ENCODE measurements at places on chromosomes 16 and 17.

- no peak for DNase-seq
Measured at GRCh38 chr17:1583556-1583955, 21.0 kb upstream of the PITPNA start.

DNA sequence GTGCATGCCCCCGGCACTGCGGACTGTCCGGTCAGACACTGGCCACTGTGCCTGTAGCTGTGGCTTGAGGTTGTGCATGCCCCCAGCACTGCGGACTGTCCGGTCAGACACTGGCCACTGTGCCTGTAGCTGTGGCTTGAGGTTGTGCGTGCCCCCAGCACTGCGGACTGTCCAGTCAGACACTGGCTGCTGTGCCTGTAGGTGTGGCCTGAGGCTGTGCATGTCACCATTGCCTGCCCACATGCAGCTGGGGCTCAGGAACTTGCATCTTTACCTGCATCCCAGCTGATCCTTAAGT is 5.2 kb downstream of the MTHFSD start:
- DNase-seq: no peak

DNA sequence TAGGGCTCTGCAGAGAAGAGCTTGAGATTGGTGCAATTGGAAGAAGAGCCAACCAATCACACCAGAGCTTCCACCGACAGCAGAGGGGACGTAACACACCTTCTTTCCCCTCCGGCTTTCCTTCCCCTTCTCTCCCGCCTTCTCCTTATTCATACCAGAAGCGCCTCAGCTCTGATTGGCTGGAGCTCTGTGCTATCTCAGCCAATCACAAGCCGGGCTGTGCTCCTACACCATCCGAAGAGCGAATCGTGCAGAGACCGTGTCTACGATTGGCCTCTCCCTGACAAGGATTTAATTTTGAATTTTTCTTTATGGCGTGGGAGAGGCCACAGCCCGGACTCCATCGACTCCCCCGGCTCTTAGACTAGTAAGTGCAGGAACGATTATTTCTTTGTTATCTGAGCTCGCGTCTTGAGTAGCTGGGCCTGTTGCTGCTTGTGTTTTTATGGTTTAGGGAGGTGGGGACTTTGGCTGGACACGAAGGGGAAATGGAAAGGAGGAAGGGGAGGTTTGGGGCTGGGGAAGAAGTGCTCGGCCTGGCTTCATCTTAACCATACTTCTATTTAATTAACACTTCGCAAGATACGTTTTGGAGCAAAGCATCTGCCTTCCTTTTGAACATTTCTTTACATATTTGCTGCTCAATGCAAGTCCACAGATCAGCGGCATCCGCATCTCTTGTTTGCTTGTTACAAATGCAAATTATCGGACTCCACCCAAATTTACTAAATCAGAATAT is at the start of gene PRR11:
Gene PRR11 (plus strand): TSS at position 308 of the 739 bp plus-strand sequence. CDS start 14,007 bp downstream, outside the sequence.
- DNase-seq: peak; percentile 99

- no peak for DNase-seq
Measured at GRCh38 chr16:66299349-66299748, 67.1 kb upstream of the CDH5 start.

GRCh38 chr17:48244121-48244711 is 136.7 kb downstream of the SNX11 start:
- no peak for DNase-seq

GRCh38 chr17:60159479-60159866 is 9.7 kb downstream of the CA4 start:
- DNase-seq: no peak

DNA sequence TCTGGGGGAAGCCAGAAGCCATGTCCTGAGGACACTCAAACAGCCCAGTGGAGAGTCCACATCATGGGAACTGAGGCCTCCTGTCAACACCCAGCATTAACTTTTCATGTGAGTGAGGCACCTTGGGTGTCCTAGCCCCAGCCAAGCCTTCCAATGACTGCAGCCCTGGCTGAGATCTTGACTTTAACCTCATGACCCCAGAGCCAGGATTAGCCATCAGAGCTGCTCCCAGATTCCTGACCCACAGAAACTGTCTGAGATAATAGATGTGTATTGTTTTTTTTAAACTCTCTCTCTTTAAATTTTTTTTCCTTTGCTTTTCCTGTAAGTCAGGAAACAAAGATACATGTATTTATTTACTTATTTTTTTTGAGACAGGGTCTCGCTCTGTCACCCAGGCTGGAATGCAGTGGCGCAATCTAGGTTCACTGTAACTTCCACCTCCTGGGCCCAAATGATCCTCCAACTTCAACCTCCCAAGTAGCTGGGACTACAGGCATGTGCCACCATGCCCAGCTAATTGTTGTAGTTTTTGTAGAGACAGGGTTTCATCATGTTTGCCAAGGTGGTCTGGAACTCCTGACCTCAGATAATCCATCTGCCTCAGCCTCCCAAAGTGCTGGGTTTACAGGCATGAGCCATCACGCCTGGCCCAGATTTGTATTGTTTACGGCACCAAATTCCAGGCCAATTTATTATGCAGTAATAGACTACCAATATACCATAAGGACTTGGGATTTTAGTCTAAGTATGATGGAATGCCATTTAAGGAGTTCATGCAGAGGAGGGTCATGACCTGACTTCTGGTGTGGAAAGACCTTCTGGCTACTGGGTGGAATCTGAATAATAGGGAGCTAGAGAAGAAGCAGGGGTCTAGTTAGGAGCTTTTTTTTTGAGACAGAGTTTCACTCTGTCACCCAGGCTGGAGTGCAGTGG is 14.0 kb upstream of the TMEM94 start:
- DNase-seq: no peak

DNA sequence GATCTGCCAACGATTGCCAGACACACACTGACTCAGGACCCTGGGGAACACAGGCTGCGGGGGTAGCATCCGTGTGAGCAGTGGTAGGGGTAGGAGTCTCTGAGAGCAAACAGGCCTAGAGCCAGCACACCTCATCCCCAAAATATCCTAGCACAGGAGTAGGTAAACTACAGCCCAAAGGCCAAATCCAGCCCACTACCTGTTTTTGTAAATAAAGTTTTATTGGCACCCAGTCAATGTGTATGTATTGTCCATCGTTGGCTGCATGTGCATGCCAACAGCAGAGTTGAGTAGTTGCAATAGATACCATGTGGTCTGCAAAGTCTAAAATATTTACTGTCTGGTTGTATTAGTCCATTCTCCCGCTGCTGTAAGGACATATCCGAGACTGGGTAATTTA is 55.5 kb upstream of the GPRC5B start:
- DNase-seq: no peak

- DNase-seq: no peak
Measured at GRCh38 chr16:3797473-3797872, 80.1 kb upstream of the TRAP1 start.

DNA sequence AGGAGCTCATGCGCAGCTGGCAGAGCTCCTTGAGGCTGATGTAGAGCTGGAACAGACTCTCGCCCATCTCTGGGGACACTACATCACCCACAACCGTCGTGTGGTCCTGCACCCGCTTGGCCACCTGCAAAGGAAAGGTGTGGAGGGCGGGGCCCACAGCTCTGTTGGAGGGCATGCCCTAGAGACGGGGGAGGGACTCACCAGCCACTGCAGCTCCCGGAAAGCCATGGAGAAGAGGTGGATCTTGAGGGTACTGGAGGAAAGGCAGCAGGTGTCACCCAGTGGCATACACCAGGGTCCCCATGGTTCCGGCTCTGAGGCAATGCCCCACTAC is 8.6 kb downstream of the UNC13D start:
- DNase-seq: no peak

- DNase-seq: no peak
Measured at GRCh38 chr17:76419576-76420260, 33.2 kb downstream of the UBE2O start.

- DNase-seq: no peak
Measured at GRCh38 chr16:23134274-23134673, 15.0 kb downstream of the USP31 start.

DNA sequence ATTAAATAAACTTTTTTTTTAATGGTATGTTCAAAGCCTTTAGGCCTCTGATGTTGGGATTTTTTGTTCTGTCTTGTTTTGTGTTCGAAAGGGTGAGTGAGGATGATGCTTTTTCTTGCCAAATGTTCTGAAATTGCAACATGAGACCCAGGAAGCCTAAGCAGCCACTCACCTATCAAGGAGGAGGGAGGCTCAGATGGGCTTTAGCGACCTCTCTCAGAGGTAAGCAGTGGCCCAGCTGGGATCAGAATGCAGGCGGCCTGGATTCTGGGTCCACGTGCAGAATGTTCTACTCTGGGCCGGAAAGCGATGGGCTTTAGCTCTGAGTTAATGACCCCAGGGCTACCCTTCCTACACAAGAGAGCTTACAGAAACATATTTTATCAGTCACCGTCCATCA is 386.6 kb downstream of the SOX9 start:
- no peak for DNase-seq

DNA sequence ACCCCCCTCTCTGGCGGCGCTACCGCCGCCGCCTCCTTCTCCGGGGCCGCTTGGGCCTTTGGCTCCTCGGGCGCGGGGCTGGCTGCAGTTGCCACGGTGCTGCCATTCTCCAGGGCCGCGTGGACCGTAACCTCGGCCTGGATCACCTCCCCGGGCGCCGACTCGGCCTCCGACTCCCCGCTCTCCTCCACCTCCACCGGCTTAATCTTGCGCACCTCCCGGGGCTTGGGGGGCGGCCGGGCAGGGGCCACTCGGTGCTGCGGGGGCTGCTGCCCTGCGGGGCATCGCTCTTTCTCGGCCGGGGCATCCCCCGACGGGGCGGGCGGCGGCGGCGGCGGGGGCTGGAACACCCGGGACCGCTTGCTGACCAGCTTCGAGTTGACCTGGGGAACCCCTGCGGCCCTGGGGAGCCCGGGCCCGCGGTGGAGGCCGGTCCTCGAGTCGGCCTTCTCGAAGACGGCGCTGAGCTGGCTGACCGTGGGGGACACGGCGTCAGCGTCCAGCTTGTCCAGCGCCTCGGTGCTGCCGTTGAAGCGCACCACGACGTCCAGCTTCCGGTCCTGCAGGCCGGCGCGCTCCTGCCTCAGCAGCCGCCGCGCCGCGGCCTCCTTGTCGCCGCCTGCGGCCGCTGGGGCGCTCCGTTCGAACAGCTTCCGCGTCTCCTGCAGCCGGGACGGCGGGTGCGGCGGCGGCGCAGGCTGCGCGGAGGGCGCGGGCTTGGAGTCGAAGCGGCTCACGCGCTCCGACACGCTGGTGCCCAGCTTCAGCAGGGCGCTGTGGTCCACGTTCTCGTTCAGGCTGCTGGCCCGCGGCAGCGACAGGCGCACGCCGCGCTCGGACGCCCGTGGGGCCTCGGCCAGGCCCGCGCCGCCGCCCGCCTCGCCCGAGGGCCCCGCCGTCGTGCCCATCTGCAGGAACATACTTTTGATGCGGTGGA is 792 bp downstream of the PPP1R9B start:
- no peak for DNase-seq

GRCh38 chr17:74981979-74982662 is 5.3 kb upstream of the CDR2L start:
- DNase-seq: peak; percentile 54

GRCh38 chr17:30389756-30390300 is 11.1 kb downstream of the CPD start:
- no peak for DNase-seq

- no peak for DNase-seq
Measured at GRCh38 chr17:72063262-72063661, 57.6 kb upstream of the SOX9 start.

DNA sequence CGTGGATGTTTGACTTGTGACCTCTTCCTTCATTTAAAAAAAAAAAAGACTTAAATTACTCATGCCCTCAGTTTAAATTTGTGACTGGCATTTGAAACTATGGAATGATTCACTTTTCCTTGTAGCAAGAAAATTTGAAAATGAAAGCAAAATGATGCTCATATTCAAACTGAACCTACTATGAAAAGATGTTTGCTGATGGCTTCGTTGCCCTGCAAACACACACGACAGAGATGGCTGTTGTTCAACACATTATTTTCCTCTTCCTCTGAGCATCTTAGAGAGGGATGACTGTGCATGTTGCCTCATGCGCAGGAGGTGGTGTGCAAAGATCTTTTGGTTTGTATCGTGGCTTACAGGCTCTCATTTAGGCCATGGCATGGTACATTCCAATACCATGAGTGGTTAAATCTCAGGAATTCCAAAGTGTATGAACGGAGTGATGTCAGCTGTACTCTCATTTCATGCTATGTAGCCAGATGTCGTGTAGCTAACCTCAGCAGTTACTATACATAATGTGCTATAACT is 164.5 kb downstream of the PRKCA start:
- DNase-seq: peak; percentile 84

GRCh38 chr16:63785170-63785569 is 1336.7 kb downstream of the CDH11 start:
- DNase-seq: no peak

DNA sequence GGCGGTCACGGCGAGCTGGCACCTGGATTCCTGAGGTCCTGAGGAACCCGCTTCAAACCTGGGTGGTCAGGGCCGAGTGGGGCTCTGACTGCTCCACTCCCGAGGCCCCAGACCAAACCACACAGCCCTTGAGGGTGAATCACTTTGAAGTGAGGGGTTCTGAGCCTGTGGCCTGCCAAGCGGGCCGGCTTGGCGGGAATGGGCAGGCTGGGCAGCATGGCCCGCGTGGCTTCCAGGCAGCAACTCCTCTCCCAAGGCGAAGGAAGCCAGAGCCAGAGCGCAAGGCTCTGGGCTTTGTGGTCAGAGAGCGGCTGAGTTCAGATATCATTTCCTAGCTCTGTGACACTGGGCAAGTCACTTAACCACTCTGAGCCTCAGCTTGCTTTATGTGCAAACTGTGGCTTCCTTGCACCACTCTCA is 42.7 kb downstream of the CMIP start:
- DNase-seq: no peak

GRCh38 chr17:13941781-13942180 is 127.5 kb upstream of the COX10 start:
- DNase-seq: no peak

GRCh38 chr16:49697631-49698452 is 158.1 kb downstream of the ZNF423 start:
- DNase-seq: no peak

DNA sequence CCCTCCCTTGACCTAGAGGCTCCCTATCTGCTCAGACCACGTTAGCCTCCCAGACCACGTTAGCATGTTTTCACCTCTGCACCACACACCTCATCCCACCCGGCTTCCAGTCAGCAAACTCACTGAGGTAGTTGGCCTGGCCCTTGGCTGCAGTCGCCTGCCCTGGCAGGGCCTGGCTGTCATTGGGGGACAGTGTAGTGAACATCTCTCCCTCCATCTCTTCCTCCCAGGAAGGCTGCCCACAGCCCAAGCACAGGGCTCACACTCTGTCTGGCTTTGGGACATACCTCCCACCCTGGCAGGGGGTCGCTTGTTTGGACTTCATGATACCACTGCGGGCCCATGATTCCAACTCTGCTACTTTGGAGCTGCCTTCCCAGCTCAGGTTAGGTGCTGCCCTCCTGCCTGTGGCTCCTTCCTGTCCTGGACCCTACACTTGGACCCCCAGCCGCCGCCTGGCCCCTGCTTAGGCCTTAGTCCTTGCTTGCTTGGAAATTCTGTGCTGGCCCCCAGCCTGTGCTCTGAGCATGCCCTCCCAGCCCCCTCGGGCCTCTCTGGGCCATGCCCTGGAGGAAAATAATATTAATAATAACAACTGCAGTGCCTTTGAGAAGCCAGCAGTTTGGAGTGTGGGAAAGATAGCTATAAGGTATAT is 167.7 kb downstream of the COPRS start:
- no peak for DNase-seq

GRCh38 chr17:67931227-67931626 is 65.0 kb downstream of the C17orf58 start:
- DNase-seq: no peak

Data from HL-60 (cell line).